ENCODE measurements at places on chromosomes 3 and 15.
A peak's percentile ranks its signal among the peaks of the same experiment; 100 is the strongest.

DNA sequence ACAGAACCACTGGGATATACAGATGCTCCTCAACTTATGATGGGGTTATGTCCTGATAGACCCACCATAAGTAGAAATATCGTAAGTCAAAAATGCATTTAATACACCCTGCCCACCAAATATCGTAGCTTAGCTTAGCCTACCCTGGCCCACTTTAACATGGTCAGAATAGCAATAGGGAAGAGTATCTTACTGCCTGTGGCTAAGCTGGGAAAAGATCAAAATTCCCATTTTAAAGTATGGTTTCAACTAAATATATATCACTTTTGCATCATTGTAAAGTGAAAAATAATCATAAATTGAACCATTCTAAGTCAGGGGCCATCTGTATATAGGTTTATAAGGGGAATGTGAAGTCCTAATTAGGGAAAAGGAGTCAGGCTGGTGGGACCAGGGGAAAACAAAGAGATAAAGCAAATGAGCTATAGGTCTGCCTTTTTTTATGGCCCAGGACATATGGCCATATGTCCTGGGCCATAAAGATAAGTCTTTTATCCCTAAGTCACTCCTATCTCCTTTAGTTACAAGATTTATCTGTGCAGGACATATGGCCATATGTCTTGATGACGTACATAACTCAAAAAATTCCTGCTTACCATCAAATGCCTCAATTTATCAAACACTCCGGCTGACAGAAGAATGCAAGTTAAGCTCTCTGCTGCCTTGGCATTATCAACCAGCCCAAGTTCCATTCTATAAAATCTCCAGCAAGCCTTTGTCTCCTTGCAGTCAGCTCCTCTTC is 11.2 kb downstream of the RTP3 start:
- no peak for DNase-seq

DNA sequence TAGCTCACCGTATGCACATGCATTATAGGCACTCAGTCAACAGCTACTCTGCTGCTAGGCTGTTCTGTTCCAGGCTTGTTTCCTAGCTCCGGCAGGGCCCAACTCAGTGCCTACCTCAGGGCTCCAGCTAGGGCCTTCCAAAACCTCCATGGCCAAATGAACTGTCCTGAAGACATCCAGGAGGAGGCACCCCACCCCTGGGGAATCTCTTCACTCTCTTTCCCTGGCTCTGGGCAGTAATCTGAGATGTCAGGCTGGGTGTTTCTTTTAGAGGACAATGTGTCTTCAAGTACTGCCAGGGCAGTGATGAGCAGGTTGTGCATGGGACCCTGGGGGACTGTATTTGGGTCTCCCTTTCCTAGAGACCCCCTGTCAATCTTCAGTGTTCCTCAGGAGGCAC is 38.3 kb upstream of the TPM1 start:
- DNase-seq = no peak

DNA sequence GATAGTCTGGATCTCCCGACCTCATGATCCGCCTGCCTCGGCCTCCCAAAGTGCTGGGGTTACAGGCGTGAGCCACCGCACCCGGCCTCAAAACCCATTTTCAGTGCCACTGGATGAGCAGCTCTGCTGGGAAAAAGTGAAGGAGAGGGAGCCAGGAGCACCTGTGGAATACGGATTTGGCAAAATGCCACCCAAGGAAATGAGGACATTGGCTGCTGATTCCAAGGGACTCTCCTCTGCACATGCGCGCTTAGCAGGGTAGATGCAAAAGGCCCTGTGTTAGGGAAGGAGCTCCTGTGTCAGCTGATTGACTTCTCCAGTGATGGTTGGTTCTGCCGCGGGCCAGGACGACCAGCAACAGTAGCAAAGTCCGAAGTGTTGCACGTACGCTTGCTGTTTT is 43.4 kb upstream of the IGF1R start:
- DNase-seq = no peak

GRCh38 chr3:104596551-104596950 is 770.2 kb upstream of the ALCAM start:
- DNase-seq = no peak

GRCh38 chr3:197793247-197793646 is 2.2 kb downstream of the LRCH3 start:
- DNase-seq = no peak

DNA sequence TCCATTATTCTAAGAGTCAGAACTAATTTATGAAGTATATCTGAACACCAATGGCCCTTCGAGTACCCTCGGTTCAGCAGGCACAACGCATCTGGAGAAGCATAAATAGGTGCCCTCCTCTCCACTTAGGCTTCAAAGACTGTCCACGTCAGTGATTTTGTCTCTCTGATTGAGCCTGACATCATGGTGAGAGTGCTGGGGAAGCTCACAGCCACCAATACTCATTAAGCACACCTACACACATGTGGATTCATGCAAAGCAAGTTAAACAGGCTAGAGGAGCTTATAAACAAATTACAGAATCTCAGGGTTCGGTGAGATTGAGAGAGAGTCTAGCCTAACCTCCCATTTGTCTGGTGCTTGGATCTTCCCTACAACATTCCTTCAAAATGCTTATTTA is 3.6 kb downstream of the CLDN1 start:
- DNase-seq = no peak

DNA sequence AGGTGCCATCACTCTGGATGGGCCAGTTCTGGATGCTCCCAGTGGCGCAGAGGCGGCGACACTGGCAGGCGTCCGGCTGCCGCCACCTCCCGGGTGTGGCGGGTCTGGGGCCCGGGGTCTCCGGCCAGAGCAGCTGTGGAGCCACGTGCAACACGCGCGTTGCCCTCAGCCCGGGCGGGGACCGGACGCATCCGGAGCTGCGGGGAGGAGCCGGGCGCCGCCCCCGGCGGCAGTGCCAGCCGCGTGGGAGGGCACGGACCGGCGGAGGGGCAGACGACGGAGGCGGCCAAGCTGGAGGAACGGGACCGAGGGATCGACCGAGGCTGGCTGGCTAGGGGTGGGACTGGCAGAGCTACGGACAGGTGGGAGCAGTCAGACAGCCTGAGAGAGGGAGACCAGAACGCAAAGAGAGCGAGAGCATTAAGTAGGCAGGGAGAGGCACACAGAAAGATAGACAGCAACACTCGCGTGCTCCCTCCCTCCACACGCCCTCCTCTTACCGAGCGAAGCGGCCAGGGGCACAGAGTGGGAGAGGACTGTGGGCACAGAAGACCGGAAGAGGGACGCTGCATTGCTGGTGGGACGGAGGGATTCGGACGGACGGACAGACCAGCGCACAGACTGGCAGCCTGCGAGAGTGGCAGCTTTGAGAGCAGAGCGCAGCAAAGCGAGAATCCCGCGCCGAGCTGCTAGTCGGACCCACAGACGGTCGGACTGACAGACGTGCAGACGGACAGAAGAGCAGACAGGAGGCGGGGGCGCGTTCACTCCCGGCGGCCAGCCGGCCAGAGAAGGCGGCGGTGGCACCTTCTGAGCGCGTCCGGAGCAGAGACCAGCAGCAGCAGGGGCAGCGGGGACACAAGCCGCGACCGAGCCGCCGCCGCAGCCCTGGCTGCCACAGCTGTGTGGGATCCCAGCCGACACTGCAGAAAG is at the start of gene ARPP21:
TSS of gene ARPP21 (plus strand) at position 272 of the 933 bp plus-strand sequence. CDS start 42,227 bp downstream, outside the sequence.
- DNase-seq = no peak

- no peak for DNase-seq
These were observed 78.5 kb upstream of the CHD2 start for GRCh38 chr15:92821491-92822116.

DNA sequence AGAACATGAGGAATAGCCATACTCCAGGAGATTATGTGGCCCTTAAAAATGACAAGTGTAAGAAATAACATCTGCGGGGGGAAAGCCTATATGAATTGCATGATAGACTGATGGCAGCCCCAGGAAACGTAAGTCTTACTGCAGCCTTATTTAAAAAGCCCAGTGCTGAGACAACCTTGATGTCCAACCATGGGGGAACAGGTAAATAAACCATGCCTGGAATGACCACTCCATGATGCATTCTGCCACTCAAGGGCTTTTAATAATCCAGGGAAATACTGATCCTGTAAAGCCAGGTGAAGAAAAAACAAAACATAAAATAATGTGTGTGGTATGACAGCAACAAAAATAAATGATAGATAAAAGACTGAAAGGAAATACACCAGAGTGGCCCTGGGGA is 46.5 kb upstream of the GRIP2 start:
- no peak for DNase-seq

- DNase-seq = no peak
These were observed 130.9 kb upstream of the IQSEC1 start for GRCh38 chr3:13204177-13204581.

- no peak for DNase-seq
These were observed 132.7 kb downstream of the SLC25A26 start for GRCh38 chr3:66353530-66353929.

GRCh38 chr3:37338500-37338899 is 164.1 kb upstream of the LRRFIP2 start:
- DNase-seq = no peak

DNA sequence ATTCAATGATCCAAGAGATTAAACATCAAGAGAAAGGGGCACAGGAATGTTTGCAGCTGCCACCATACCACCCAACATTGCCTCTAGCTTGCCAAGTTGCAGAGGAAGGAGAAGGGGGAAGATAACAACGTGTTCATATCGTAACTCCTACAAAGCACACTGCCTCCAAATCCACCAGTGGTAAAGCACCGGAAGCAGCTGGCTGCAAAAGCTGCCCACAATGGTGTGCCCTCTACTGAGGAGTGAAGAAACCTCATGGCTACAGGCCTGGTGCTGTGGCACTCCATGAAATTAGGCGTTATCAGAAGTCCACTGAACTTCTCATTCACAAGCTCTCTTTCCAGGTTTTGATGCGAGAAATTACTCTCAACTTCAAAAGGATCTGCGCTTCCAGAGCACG is 263.9 kb upstream of the STT3B start:
- peak; percentile 48 for DNase-seq
